CD4-positive, alpha-beta T cell treated with Interleukin-6 at 100 ng/mL for 8 hours (primary cell): ENCODE measurements at places on chromosomes 13 and 19.

DNA sequence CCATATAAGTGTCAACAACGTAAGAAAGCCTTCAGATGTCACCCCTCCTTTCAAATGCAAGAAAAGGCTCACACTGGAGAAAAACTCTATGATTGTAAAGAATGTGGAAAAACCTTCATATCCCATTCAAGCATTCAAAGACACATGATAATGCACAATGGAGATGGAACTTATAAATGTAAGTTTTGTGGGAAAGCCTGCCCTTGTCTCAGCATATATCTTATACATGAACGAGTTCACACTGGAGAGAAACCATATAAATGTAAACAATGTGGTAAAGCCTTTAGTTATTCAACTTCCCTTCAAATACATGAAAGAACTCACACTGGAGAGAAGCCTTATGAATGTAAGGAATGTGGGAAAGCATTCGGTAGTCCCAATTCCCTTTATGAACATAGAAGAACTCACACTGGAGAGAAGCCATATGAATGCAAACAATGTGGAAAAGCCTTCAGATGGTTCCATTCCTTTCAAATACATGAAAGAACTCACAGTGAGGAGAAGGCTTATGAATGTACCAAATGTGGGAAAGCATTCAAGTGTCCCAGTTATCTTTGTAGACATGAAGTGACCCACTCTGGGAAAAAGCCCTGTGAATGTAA, 11.1 kb downstream of the ZNF844 start:
- no peak for DNase-seq

- DNase-seq = no peak
Observed at GRCh38 chr19:45659096-45659729, 8.8 kb upstream of the GIPR start.

GRCh38 chr13:73870970-73871935, 263.0 kb downstream of the KLF12 start:
- no peak for DNase-seq

- no peak for DNase-seq
Observed at GRCh38 chr13:31945202-31945961, 86.2 kb upstream of the FRY start.

- DNase-seq = no peak
Observed at GRCh38 chr13:42751693-42752092, 29.7 kb upstream of the FAM216B start.
